ENCODE measurements at places on chromosomes 5 and 9.

DNA sequence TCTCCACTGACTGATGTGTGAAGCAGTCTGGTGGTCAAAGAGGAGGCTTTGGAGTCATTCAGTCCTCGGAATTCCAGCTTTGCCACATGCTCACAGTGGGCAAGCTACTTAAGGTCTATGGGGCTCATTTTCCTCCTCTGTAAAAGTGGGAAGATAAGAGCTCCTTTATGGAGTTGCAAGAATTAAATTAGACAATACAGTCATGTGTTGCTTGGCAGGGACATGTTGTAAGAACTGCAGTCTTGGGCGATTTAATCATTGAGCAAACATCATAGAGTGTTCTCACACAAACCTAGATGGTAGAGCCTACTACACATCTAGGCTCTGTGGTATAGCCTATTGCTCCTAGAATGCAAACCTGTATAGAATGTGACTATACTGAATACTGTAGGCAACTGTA, 253.9 kb downstream of the SH3GL2 start:
- DNase-seq = no peak

DNA sequence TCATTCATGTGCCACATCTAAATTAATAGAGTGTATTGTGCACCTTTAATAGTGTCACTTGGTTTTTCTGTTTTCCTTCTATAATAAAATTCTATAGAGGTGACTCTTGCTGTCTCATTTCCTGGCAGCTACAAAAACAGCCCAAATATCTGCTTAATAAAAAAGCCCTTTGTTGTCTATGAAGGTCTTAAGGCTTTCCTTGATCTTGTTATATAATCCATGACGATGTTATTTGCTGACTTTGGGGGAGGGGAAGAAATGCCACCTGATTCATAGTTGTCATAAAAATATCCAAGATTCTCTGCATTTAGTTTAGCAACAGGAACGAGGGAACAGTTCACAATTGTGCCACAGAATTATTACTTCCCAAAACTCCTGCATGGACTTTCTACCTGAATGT, 31.3 kb downstream of the CPEB4 start:
- DNase-seq = no peak

DNA sequence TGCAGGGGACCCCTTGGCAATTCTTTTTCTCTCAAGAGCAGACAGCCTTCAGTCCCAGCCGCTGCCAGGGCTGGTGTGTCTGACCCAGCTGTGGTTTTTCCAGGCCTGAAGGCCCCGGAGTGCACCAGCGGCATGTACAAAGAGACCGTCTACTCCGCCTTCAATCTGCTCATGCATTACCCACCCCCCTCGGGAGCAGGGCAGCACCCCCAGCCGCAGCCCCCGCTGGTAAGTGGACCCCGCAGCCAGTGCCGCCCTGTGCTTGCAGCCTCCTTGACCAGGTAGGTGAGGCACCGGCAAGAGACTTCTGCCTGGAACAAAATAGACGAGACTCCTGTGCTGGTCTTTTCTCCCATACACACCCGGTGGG, 1.3 kb downstream of the TCF7 start:
- no peak for DNase-seq

DNA sequence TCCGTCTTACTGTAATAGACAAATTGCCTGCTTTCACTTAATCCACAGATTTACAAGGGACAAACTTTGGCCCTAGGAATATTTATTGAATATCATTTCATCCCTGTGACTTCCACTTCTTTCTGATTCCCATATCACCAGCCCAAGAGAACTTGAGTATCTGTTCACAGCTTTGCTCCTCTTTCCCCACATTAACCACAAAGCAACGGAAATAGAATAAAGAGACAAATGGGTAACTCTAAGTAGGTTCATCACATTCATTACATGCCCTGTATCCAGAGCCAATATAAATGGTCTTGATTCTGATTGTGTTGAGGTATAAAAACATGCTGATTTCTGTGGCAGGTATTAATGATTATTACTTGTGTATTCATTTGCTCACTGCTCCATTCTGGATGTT, 41.9 kb downstream of the TMEM252 start:
- no peak for DNase-seq

GRCh38 chr9:93662952-93663572, 86.7 kb downstream of the PHF2 start:
- DNase-seq = no peak

GRCh38 chr5:36875051-36875789, 1.3 kb upstream of the NIPBL start:
- peak; percentile 24 for DNase-seq

GRCh38 chr5:161414896-161415295, 131.6 kb downstream of the GABRB2 start:
- no peak for DNase-seq

DNA sequence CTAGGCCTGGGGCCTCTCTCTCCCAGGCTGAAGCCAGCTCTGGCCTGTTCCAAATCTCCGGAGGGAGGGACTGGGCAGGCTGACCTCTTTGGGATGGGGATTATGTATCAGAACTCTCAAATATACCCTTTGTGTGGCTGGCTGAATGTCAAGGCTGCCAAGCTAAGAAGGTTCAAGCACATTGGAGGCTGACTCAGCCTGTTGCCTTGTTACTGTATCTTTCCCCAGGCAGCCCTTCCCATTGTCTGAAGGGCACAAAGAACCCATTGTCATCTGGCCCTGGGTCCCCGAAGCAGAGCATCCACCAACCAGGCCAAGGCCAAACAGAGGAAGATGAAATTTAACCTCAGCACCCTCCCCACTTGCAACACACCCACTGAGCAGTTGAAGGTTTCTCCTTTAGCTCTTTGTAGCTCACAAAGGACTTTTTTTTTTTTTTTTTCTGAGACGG, 7.3 kb upstream of the SPARC start:
- no peak for DNase-seq

- no peak for DNase-seq
Observed at GRCh38 chr9:109766351-109766750, 13.6 kb upstream of the PALM2AKAP2 start.

DNA sequence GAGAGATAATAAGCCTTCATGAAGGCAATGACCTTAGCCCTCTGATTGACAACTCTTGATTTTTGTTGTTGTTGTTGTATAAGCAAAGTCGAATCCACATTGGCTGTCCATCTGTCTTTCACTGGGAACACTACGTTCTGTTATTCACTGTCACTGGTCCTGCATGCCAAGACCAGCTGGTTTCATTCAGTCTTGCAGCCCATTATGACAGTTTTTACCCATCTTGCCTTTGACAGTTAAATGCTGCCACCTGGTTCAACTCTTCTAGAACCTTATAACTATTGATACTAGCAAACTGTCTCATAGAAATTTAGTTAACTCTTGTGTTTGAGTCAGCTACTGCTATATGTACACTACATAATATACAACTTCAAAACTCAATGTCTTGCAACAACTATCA, 382.3 kb upstream of the CDH10 start:
- DNase-seq = no peak

- DNase-seq = no peak
Observed at GRCh38 chr9:124214596-124215367, 43.0 kb upstream of the NEK6 start.

- DNase-seq = no peak
Observed at GRCh38 chr5:78326930-78327329, 32.4 kb upstream of the AP3B1 start.

DNA sequence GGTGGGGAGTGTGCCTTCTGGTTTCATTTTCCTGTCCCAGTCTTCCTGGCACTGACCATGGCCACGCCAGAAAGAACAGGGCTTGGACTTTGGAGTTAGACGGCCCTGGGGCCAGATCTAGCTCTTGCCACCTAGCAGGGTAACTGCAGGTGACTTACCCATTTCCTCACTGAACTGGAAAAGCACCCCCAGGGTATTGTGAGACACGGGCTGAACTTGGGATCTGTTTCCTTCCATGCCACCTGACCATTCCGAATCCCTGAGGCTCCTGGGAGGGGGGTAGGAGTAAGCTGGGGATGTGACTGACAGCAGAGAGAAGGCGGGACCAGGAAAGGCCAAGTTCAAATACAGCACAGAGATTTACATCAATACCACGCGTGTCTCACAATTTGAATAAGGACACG, 9.4 kb downstream of the HNRNPAB start:
- DNase-seq = no peak

DNA sequence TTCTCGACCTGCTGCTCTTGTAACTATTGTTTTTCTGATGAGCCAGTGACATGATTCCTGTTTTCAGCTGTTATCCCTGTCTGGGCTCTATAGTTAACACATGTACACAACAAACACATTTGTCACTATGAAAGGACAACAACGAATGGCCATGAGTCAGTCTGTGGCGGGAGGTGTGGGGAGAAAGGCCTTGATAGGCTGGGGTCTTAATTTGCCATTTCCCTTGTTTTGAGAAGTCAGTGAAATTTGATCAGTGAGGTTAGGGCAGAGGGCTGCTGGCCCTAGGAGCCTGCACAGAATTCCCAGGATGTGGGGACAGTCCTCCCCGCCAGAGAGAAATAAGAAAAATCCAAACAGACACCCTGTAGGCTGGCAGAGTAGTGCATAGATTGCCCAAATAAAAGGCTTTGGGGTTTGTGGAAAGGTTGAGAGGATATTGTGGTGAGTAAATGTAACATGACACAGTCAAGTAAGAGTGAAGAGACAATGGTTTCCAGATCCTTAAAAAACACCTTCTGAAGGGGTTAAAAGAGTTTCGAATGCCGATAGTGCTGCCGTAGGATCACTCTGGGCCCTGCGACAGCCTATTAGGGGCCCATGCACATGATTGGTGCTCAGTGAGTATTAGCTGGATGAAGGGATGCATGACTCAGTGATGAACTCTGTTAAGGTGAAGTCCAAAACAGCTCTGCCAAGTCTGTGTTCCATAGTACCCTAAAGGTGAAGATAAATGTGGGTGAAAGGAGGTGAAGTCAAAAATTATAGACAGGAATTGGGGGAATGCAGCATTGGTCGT, 110.9 kb upstream of the PRRC1 start:
- DNase-seq = no peak

GRCh38 chr5:125696762-125697161, 726.4 kb upstream of the GRAMD2B start:
- peak; percentile 40 for DNase-seq

- DNase-seq = no peak
Observed at GRCh38 chr9:37324691-37325490, 97.6 kb upstream of the GRHPR start.

- DNase-seq = no peak
Observed at GRCh38 chr5:115571441-115571878, 26.9 kb upstream of the FEM1C start.

DNA sequence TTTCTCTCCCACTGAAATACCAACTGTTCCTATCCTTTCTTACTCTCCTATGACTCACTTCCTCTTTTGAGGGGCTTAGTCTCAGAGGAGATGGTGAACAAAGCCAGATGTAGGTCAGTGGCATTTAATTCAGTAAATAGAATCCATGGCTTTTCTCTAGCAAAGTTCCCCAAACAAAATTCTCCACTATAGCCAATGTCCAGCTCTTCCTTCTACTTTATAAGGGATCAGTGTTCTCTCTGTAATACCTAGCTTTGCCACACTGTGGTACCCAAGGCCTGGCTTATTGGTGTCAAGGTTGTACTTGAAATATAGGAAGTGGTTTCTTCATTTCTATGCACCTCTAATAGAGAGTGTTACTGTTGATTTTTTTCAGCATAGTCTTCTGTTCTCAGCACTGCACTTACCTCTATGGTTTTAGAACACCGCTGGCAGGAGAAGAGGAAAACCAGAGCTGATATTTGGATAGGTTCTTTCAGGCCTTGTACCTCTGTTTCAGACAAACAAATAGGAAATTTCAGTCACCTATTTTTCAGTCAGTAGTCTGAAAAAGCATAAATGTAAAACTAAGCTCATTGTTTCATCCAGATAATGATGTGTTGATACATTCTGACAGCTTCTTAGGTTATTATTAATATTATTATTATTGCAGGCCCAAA, 40.6 kb upstream of the ITGA2 start:
- peak; percentile 38 for DNase-seq

DNA sequence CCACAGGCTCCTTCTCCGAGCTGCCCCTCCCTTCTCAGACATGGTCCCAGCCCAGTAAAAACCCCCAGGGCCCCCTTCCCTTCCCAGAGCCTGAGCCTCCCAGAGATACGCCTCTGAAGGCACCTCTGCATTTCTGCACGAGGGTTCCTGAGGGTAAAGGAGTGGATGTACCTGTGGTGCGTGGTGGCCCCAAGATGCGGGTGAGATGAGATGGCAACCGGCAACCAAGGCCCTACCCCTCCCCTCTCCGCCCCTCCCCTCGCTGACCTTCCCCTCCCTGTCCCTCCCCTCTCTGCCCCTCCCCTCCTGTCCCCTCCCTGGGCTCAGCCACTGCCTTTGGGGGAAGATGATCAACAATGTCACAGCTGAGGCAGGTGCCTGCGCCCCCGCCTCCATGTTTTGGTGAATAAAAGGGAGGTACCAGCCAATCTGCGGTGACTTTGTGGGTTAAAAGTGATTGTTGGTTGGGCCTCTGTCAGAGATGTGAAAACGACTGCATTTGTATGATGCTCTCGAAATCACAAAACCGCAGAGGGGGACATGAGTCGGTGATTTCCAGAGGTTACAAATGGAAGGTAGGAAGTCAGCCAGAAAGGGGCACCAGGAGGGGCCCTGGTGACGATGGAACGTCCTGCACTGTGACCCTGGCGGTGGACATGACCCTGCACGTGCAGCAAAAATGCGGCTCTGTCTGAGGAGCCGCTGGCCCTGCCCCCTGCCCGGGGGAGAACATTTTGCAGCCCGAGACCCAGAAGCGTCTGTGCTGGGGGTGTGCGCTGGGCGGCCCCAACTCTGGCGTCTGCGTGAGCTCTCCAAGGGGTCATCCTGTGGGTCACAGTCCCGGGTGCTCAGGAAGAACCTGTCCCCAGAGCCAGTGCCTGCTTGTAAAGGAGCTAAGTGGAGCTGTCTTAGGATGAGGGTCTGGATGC, 3.7 kb downstream of the LCN9 start:
- DNase-seq = no peak

DNA sequence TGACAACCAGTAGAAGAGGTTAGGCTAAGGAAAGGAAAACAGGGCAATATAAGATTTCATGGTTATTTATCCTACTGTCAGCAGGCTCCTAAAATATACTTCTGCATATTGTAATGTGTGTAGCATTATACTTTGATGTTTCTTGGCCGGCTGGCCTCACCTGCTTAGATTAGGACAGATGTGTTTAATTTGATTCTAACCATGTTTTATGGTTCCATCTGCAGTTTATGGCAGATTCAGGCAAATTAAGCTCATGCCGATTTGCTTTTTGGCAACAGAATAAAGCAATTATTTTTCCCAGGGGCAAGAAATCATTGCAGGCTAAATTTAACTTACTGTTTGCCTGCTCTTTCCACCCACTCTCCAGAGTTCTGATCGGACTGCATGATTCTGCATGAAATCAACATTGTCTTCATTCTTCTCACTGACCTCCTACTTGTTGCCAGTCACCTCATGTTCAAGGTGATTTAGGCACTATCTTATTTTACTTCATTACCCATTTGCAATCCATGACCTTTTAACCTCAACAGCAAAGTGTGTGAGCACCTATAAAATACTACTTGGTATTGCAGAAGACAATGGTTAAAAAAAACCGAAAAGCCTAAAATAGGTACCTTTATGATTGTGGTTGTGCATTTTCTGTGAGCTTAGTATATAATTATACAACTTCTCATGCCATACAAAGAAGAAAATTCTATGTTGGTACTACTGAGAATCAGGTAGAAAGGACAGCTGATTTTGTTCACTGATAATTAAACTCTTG, 125.2 kb downstream of the EDIL3 start:
- DNase-seq = no peak

- no peak for DNase-seq
Observed at GRCh38 chr5:124239572-124239971, 506.9 kb downstream of the ZNF608 start.

GRCh38 chr5:144017119-144017518, 153.3 kb downstream of the YIPF5 start:
- no peak for DNase-seq
